Transverse colon (tissue), 4 donors: ENCODE measurements at places on chromosomes 13 and 19. TPM values are rescaled to one million over a fixed set of nuclear protein-coding genes. Genes with fewer than 3 reads are reported as not detected.

Gene BRSK1
- 3.3 TPM for total RNA-seq

DNA sequence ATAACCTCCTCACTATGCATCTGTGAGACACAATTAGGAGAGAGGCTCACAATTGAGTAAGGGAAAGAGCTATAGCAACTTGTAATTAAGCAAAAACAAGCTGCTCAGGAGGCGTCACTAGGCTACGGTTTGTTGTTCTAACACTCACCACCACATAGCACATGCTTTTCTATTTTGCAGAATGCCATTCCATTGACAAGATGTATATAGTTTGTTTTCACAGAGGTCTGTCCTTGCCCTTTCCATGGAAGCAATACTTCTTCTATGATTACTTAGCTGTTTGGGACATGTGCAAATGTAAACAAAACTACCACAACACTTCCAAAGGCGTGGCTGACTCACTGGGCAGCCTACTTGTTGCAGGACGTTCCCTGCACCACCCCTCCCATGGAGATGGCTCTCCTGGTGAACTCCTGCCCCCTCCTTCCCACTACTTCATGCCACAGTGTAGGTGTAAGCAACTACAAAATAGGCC, 33.9 kb upstream of the FAM216B start:
- DNase-seq: no peak

Gene OR7A5
- total RNA-seq: not detected

DNA sequence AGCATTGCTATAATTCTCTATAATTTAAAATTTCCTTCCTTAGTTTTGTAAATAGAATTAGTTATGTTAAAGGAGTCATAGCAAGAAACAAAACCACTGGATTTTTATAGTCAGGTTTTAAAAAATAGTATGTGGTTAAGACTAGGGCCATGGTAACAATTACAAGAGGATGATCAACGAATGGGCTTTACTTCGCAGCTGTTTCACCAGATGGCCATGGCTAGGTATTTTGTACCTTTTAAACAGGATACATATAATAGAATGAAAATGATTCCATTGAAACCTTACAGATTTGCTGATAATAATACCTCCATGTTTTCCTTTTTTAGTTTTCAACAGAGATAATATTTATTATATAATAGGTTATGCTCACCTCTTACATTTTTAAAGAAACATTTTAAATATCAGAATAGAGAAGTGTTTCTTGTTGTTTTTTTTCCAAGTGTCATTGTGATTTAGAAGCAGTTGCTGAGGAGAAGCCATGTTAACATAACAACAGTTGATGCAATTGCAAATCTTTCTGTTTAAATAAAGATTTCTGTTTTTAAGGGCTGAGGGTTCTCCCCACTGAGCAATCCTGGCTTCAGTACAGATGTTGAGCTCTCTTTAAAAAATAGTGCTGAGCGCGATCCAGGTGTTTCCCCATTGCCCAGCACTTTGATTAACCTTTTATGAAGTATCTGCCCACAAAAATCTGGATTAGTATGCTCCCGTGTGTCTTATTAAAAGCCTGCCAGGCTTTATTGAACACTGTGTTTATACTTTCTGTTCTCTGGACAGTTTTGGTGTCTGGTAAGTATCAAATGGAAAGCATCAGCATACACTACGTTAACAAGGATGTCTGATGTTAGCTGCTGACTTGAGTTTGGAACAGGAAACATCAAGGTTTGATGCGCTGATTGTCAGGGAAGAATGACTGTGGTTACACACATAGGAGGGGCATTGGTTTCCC, 205.3 kb downstream of the HS6ST3 start:
- no peak for DNase-seq

GRCh38 chr13:47277774-47278173, 380.9 kb upstream of the HTR2A start:
- DNase-seq: no peak

GRCh38 chr13:73622381-73622780, 511.8 kb downstream of the KLF12 start:
- DNase-seq: no peak

DNA sequence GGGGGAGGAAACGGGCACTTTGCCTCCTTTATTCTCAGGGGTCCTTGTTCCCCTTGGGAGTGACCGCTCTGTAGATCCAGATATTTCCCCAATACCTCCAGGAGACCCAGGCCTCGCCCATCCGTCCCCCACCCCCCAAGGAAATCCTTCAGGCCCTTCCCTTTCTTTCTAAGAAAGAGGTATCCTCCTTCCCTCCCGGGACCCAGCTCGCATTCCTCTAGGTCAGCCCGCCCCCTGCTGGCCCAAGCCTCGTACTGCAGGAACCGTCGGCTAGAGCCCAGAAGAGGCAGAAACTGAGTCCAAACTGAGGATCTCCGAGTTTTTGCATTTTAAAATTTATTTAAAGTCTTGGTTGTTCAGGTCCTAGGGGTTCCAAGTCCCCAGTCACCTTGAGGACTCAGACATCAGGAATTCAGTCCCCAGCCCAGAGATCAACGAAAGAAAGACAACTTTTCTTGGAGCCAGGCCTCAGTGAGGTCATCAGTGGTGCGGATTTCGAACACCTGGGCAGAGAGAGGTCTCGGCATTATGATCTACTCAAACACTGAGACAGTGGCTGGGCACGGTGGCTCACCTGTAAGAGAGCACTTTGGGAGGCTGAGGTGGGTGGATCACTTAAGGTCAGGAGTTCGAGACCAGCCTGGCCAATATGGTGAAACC, 7.5 kb upstream of the LRFN1 start:
- DNase-seq: peak; percentile 87

- no peak for DNase-seq
Observed at GRCh38 chr19:40785526-40785925, 7.5 kb downstream of the RAB4B start.

Gene PLPPR2
- total RNA-seq: 13.1 TPM

GRCh38 chr13:113283904-113284303, 13.1 kb upstream of the LAMP1 start:
- no peak for DNase-seq

- peak; percentile 4 for DNase-seq
Observed at GRCh38 chr13:112971288-112971643, 2.3 kb downstream of the MCF2L start.

Gene KLHL1
- not detected for total RNA-seq
